ENCODE measurements at places on chromosomes 3 and 15.

- no peak for ATAC-seq
These were observed 169.3 kb downstream of the LPP start for GRCh38 chr3:188323067-188323842.

- no peak for ATAC-seq
These were observed 38.0 kb upstream of the CMTM8 start for GRCh38 chr3:32200490-32200889.

DNA sequence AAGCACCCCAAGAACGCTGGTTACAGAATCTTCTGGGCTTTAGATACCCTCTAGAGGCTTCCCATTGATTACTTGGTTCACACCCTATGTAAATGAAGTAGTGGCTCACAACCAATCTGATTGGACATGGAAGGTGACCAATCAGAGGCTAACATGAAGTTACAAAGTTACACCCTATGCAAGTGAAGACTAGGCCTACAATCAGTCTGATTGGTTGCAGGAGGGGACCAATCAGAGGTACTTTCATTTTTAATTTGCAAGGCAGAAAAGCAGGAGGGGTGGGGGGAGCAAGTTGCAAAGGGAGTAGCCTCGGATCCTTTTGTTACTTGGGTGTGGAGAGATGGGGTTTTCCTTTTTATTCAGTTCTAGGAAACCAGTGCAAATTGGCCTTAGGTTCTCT is 11.1 kb upstream of the RTP2 start:
- peak; percentile 41 for ATAC-seq

DNA sequence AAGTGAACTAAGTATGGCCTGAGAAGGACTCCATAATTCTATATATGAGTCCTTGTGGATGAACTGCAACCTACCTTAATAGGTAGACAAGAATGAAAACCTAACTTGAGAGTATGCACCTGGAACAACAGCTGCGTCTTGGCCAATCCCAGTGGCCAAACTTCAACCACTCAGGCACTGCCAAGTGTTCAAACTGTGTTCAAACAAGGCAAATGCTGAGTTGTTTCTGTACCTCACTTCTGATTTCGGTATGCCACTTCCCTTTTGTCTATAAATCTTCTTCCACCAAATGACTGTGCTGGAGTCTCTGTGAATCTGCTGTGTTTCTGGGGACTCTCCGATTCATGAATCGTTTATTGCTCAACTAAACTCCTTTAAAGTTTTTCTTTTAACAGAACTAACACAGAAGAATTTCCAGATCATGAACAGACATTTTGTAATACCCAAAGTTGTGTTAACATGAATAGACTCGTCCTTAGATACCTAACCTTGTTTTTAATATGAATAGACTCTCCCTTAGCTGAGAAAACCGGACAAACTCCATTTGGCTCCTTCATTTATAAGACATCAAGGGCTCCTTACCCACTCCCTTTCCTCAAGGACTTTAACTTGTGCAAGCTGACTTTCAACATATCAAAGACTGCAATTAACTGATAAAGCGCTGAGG is 4.1 kb downstream of the ZNF717 start:
- no peak for ATAC-seq
